H54 (cell line): ENCODE measurements at places on chromosomes 1 and 21.

DNA sequence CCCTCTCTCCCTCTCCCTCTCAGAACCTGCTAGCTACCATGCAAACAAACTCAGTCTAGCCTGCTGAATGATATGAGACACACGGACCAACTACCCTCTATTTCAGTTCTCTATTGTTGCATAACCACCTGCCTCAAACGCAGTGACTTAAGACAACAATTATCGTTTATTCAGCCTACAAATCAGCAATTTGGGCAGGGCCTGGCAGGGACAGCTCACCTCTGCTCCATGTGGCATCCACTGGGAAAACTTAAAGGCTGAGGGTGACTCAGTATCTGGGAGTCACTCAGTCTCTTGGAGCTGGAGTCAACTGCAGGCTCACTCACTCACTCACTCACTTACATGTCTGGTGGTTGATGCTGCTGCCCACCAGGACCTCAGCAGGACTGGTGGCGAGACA, 121.3 kb downstream of the SEC16B start:
- no peak for DNase-seq

DNA sequence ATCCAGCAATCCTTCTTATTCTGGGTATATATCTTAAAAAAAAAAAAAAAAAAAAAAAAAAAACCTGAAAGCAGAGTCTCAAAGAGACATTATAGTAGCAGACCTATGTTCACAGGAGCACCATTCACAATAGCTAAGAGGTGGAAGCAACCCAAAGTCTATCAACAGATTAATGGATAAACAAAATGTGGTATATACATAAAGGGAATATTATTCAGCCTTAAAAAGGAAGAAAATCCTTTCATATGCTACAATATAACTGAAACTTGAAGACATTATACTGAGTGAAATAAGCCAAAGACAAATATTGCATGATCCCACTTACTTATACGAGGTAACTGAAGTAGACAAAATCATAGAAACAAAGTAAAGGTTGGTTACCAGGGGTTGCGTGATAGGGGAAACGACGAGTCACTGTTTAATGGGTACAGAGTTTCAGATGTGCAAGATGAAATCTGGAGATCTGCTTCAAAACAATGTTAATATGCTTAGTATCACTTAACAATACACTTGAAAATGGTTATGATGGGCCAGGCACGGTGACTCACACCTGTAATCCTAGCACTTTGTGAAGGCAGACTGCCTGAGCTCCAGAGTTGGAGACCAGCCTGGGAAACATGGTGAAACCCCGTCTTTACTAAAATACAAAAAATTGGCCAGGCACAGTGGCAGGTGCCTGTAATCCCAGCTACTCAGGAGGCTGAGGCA, 29.5 kb downstream of the PIK3R3 start:
- no peak for DNase-seq

- no peak for DNase-seq
These were observed 46.2 kb upstream of the DAB1 start for GRCh38 chr1:57470036-57470435.

GRCh38 chr1:212982430-212983152, 32.2 kb downstream of the VASH2 start:
- DNase-seq: no peak

DNA sequence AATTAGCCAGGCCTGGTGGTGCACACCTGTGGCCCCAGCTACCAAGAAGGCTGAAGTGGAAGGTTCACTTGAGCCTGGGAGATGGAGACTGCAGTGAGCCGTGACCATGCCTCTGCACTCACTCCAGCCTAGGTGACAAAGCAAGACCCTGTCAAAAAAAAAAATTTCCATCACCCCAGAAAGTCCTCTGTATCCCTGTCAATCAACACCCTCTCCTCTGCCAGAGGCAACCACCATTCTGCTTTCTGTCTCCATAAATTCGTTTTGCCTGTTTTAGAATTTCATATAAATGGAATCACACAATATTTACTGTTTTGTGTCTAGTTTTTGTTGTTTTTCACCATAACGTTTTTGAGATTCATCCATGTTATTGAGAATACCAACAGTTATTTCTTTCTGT, 141.6 kb upstream of the SLC45A1 start:
- DNase-seq: no peak

DNA sequence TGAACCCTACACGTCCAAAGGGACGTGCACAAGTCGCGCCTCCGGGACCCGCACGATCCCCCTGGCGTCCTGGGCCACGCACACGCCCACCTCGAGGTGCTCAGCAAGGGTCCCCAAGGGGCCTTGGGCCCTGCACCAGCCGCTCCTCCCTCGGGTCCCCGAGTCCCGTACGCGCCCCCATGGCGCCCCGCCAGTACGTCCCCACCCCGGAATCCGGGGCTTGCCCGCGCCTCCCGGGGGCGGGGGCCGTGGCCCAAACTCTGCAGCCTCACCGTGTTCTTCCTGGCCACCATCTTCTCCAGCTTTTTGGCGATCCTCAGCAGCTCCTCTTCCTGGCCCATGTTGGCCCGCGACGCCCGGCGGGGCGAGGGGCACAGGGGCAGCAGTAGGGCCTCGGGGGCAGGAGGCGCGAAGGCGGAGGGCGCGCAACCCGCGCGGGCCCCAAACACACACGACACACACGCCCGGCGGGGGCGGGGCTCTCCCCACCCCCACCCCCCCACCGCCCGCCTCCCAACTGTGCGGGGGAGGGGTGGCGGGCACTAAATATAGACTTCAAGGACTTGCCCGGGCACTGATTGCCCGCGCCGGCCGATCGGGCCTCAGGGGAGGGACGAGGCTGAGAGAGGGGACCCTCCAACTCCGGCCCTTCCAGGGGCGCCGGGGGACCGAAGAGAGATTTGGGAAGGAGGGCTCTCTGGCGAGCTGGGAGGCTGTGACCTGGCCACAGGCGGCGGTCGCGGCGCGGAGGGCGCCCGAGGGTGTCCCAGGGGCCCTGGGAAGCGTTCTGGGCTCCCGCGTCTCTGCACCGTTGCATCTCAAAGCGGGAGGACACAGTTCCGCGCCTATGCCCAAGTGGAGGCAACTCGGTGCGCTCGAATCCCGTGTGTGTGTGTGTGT, at the start of gene TCEA3:
Gene TCEA3, minus strand, starts transcription at position 456 of the 900 bp plus-strand sequence. Its CDS starts 115 bp downstream, at position 341.
- no peak for DNase-seq

DNA sequence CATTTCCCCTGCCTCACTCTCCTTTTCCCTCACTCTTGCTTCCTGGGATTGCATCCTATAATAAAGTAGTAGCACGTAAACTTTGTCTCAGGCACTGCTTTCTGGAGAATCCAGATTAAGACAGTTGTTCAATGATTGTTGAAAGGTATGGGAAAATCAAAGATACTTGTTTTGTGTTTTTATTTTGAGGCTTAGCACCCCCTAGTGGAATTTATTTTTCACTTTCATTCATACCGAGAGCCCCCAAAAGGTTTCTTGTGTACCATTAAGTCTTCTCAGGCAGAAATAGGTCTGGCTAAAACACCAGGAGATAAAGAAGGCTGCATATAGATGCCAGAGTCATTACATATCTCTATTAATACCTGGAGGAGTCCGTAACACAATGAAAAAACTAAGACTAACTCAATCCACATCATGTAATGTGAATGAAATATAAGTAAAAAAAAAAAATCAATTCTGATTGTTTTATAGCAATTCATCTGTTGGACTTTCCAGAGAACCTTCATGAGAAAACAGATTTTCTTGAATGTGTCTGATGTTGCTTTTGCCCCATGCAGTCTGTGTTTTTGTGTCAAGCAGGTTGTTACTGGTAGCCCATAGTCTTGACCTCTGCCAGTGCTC, 103.5 kb downstream of the RPE65 start:
- DNase-seq: no peak

- DNase-seq: no peak
These were observed 40.5 kb upstream of the AKT3 start for GRCh38 chr1:243890576-243890975.

DNA sequence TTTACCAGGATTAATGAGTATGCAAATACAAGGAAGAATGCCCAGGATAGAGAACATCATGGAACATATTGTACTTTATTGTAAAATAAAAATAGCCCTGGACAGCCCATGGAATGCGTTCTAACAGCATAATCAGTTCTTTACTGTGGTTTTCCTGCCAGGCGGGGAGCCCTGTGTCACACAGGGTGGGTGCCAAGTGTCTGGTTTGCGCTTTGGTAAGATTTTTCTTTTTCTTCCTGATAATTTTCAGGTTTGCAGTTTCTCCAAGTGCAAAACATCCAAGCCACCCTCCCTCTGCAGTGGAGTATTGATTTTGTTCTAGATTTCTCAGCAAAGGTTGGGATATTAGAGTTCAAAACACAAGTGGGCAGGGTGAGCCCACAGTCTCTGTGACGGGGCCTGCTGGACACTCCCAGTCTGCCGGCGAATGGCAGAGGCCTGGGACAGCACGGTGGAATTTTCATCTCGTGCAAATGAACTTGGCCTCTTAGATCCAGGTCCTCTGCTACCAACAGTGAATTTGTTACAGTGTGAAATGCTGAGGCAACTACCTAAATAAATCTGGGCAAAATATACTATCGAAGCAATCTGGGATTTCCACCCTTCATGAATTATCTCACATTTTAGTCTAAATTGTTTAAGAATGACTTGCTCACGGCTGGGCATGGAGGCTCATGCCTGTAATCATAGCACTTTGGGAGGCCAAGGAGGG, 15.6 kb upstream of the KCNJ15 start:
- DNase-seq: peak; percentile 38

GRCh38 chr1:233356705-233356987, 29.1 kb downstream of the MAP3K21 start:
- DNase-seq: no peak

DNA sequence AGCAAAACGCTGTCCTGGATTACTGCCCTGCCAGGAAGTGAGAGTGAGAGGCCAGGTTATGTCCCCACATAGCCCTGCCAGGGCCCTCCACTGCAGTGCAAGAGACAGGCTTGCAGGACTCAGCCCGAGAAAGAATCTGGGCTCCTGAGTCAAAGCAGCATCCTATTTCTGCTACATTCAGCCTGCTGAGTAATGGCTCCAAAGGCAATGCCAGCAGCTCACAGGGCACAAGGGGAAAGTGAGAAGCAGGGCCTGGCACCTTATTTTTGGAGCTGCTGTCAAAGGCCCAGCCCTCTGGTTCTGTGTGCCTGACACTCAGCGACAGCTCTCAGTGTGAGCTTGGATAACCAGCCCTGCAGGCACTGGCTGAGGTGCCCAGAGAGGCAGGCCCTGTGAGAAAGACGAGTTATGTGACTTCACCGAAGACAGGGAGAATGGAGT, 83.9 kb downstream of the DTL start:
- no peak for DNase-seq

GRCh38 chr1:62687421-62687902, 724 bp downstream of the DOCK7 start:
- DNase-seq: no peak

DNA sequence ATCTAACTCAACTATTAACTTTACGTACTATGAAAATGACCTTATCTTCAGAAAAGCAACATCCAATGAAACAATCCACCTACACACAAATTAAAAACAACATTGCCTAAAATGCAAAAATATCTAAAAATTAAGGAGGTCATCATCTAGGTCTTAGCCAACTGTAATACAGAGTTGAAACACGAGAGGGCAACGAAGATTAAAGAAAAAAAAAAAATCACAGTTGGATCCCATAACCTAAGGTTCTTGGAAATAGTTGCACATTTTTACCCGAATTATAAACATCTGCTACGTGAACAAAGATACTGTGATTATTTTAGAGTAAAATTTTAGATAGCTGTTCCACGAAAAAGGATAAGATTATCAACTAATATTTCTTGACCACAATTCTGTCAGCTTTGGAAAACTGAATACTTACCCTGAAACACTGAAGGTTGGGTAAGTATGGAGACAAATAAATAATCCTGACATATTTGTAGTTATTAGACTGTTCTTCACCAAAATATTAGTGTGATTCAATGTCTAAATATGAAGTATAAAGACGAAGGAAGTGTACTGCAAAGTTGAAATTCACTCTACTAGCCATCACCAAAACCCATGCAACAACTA, 88.0 kb upstream of the AK4 start:
- no peak for DNase-seq

DNA sequence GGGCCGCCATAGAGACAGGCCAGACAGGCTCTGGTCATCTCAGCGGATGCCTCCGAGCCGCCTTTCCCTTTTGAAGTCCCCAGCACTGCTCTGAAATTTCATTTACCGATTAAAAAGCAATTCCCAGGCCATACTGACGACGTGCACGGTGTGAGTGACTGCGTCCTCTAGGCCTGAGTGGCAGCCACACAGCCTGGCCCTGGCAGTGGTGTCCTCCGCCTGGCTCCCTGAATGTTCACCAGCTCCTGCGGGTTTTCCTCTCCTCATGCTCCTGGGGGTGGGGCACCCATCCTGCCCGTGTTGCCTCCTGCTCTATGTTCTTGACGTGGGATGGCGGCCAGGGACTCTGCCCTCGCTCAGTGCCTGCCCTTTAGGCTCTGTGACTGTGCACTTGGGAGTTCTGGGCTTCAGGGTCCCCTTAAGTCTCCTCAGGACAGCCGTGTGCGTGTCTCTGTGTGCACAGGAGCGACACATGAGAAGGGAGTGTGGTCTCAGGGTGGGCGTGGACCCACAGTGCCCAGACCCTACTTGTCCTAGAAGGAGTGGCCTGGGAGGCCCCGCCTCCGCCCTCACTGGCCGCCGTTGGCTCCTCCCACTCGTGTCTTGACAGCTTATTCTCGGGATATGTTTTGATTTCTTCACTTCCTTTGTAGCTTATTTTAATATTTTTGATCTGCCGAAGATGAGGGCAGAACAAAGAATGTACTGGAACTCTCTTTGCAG, 3.6 kb downstream of the SKI start:
- DNase-seq: no peak

DNA sequence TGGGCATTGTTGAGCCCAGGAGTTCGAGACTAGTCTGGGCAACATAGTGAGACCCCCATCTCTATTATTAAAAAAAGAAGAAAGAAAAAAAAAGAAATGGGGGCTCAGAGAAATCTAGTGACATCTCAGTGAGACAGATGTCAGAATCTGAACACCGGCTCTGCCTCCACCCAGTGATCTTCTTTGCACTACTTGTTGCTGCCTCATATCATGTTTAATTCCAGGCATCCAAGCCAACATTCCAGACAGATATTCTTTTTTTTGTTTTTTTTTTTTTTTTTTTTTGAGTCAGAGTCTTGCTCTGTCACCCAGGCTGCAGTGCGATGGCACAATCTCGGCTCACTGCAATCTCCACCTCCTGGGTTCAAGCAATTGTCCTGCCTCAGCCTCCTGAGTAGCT, 5.0 kb upstream of the ARL8A start:
- DNase-seq: no peak

- no peak for DNase-seq
These were observed 42.9 kb upstream of the DNAJC6 start for GRCh38 chr1:65266476-65266875.

DNA sequence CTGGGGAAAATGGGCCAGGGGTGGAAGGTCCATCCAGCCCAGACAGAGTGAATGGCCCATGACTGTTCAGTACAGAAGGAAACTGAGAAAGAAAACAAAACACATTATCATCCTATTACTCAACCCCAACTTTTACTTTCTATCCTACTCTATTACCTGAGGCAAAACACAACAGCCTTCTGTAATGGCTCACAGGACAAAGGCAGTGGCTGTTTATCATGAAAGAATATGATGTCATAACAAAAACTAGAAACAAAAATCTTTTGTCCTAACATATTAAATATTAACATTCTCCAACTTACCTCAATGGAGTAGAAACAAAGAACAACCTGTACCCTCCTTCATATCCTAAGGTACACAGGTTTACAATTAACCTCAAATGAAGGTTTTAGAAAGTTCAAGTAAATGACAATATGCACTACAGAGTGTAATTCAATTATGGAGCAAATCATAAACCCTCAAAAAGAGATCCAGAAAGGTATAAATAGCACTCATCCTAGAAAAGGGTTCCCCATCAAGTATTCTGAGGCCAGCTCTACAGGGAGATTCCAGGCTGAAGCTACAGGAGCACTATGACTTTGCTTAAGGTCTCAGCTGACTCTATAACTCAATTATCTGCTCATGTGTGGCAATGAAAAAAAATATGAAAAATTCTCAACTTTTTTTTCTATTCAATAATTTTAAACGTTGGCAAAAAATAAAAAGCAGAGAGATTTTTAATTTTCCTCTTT, 15.1 kb downstream of the ELK4 start:
- no peak for DNase-seq
